Stimulated activated CD4-positive, alpha-beta T cell treated with anti-CD3 and anti-CD28 coated beads, Interleukin-12 subunit alpha, Interleukin-12 subunit beta, amount 100 ng/mL, for 4 hours (primary cell): ENCODE measurements at places on chromosomes 5 and 9.

GRCh38 chr5:42516282-42517042 is 93.2 kb downstream of the GHR start:
- no peak for DNase-seq

DNA sequence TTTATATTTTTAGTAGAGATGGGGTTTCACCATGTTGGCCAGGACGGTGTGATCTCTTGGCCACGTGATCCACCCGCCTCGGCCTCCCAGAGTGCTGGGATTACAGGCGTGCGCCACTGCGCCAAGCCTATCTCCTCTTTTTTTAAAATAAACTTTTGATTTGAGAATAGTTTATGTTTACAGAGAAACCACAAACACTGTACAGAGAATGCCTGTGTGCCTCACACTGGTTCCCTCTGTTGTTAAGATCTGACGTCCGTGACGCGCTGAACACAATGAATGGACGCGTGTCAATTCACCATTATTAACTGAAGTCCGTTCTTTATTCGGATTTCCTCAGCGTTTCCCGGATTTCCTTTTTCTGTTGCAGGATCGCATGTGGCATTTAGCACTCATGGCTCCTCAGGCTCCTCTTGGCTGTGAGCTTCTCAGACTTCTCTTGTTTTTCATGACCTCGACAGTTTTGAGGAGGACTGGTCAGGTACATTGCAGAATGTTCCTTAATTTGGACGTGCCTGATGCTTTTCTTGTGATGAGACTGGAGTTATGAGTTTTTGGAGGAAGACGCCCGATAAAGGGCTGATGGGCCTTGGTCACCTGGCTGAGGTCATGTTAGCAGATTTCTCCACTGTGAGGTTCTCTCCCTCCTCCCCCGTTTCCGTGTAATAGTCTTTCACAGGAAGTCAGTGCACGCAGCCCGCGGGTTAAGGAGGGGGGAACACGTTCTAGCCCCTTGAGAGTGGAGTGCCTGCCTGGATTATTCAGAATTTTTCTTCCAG is 69.6 kb downstream of the ANKRD33B start:
- peak; percentile 31 for DNase-seq

DNA sequence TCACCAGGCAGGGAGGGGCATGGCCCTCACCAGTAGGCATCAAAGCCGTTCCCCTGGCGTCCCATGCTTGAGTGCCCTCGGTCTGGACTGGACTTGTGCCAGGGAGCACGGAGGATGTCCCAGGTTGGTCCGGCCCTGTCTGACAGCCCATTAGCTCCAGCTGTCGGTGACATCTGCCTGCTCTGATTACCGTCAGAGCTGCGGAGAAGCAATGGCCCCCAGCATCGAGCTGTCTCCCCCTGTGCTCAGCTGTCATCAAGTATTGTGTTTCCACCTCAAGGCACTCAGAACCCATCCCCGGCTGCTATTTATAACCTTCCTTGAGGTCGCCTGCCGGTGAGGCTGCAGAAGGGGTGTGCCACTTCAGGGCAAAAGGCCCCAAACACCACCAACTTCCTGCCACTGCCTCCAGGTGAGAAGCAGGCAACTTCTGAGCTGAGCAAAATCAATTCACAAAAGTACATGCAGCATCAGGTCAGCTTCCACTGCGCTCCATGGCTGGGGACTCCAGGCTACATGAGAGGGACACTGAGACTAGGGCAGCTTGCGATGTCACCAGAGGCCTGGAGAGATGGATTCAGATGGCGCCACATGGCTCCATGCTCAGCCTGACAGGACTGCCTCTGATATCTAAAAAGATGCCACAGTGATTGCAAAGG is 142.7 kb downstream of the C5orf15 start:
- DNase-seq = no peak

GRCh38 chr9:100937382-100937781 is 91.1 kb upstream of the PLPPR1 start:
- DNase-seq = no peak

- no peak for DNase-seq
Measured at GRCh38 chr5:95238560-95239325, 46.2 kb downstream of the MCTP1 start.

DNA sequence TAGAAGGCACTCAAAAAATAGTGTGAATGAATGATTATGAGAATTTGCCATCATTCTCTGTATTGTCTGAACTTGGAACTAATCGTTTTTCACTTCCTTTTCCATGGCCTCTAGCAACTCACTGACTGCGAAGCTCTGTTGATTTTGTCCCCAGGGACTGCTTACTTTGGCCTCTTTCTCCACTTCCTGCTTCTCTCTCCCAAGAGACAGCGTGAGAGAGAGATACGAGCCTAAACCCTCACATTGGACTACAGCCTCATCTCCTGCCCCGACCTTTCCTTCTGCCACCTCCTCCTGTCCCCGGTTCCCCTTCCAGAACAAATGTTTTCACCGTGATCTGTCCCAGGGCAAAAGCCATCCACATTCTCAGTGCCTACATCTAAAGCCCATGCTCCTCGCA is 300.8 kb upstream of the PANK3 start:
- no peak for DNase-seq

DNA sequence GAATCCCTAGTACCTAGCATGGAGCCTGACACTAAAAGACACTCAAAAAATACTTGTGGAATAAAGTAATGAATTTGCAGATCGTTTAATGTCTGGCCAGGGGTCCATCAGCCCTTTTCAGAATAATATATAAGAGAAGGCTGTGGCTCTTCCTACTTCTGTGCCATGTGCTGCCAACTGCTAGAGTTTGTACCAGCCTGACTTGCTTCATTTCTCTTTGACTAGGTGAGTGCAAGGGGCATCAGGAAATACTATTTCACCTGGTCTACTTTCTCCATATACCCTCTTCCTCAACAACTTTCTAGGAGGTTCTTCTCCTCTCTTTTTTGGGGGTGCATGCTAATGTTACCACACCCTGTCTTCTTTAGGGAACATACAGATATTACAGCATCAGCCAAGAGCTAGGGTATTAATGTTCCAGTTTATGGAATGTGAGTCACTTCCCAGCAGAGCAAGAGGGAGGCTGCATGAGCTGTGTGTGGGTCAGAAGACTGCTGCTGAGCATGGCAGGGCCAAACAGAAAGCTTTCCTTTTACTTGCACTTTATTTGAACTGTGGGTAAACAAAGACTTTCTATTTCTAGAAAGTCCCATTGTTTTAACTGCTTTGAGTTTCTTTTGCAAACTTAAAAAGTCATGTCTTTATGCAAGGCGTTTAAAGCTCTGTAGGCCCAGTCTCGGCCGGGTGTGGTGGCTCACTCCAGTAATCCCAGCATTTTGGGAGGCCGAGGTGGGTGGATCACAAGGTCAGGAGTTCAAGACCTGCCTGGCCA is 158.9 kb downstream of the ADAMTSL1 start:
- DNase-seq = no peak

DNA sequence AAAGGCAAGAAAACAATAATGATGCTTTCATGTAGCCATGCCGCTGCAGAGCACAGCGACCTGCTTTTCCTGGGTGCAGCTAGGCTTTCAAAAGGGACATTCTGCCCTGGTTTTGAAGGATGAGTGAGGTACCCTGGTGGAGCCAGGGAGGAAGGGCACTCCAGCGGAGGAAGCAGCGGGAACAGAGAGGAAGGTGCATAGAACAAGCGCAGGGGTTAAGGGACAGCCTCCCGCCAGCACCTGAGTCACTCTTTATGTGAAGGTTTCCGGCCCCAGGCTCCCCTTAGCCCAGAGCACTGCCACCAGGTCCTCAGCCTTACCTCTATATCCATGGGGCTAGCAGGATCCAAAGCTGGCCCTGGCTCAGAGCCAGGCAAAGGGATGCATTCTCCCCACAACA is 221.1 kb downstream of the CDK5RAP2 start:
- DNase-seq = no peak
